Stimulated activated CD4-positive, alpha-beta T cell treated with anti-CD3 and anti-CD28 coated beads, Interleukin-1b, Interleukin-23, amount 100 ng/mL, for 1 hour (primary cell): ENCODE measurements at places on chromosomes 16 and 17.

GRCh38 chr16:11650641-11651591 lies 17.3 kb upstream of the SNN start:
- no peak for DNase-seq

DNA sequence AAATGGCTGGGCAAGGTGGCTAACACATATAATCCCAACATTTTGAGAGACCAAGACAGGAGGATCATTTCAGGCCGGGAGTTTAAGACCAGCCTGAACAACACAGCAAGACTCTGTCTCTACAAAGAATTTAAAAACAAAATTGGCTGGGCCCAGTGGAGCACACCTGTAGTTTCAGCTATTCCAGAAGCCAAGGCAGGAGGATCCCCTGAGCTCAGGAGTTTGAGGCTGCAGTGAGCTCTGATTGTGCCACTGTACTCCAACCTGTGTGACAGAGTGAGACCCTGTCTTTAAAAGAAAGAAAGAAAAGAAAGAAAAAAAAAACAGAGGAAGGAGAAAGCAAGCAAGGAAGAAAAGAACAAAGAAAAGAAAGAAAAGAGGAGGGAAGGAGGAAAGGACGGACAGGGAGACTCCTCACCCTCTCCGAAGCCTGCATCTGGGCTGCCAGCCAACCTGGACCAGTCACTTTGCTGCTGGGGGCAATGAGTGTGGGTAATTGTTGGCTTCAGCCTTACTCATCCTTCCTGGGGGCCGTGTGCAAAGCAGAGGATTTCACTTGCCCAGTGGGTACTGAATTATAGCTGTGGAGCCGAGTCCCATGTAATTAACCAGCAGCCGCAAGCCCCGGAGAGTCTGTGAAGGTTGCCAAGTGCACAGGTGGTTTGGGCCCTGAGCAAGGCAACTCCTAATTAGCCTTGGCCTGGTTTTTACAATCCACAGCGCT lies 6.7 kb upstream of the MT4 start:
- no peak for DNase-seq

- no peak for DNase-seq
Observed at GRCh38 chr17:41734139-41734948, at the start of gene HAP1. Gene HAP1, minus strand, starts transcription at chr17:41734643. Its CDS starts 9 bp downstream, at chr17:41734634.

DNA sequence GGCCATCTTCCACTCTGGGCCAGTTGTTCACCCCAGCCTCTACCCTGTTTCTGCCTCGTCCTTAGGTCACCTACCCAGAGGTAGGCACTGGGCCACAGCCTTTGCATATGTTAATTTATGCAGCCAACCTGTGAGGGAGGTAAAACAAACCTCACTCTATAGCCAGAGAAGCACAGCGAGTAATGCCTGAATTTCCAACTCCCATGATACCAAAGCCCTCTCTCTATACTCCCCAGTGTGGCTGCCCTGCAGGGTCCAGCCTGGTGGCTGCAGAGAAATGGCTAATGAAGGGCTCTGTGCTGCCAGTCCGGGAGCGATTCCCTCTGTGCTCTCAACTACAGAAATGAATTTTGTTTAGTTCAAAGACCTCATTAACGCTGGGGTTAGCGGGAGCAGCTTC lies 397.0 kb upstream of the CCL2 start:
- DNase-seq, result no peak

- no peak for DNase-seq
Observed at GRCh38 chr17:55814377-55814776, 63.5 kb downstream of the PCTP start.

- no peak for DNase-seq
Observed at GRCh38 chr16:5604770-5605169, 507.2 kb upstream of the EEF2KMT start.

GRCh38 chr16:77308163-77308561 lies 109.0 kb downstream of the SYCE1L start:
- no peak for DNase-seq

DNA sequence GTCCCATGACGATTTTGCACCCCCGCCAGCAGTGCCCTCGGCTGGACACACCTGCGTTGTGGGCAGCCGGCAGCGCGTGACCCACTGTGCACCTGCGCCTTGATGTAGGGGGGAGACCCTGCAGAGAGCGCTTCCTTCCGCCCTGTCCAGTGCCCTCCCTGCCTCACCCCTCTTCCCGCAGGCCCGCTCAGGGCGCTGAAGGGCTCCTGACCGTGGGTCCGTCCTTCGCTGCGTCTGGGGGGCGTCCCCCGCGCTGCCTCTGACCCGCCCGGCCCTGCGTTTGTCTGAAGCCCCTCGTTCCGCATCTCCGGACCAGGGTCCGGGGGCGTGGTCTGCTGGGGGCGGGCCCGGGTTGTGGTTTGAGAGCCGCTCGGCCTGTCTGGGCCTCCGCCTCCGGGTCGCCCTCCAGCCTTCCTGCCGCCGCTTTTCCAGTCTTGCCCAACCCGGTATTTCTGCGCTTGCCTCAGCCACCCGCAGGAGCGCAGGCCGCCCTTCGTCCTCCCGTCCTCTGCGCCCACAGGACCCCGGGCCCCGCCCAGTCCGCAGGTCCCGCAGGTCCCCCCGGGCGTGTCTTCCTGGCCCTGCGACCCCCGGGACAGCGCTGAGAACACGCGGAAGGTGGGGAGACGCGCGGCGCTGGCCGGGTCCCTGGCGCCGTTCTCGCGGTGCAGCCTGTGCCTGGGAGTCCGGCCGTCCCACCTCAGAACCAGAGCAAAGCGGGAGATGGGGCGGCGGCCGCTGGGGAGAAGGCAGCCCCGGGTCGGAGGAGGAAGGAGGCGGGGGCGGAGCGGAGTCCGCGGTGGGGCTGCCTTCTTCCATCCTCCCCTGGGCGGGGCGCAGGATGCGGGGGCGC lies 4.0 kb upstream of the IL17C start:
- no peak for DNase-seq

- DNase-seq, result no peak
Observed at GRCh38 chr17:78952706-78953105, 27.0 kb downstream of the LGALS3BP start.

DNA sequence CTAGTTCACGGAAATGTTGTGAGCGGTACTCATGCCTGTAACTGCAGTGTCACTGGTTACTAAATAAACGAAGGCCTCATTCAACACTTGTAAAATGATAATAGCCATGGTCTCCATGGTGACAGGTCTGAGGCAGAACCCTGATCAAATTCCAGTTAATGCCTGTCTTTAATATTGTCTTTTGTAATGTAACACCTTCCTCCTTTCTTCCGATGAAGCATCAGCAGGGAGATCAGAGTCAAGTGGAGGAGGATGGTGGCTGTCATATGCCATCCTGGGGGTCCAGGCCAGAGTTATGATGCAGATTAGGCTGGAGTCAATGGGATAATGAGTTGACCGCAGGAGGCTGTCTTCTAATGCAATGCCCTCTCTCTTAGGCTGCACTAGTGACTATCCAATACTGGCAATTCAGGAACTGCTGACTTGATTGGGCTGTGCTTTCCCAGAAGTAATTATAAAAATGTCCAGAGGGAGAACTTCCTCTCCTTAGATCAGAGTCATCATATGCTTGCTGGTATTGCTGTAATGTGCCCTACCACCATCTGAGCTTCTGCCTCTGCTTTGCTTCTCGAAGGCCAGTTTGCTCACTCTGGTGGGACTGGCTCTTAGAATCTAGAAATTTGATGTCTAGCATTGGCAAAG lies 419.1 kb downstream of the CA10 start:
- no peak for DNase-seq

GRCh38 chr16:10839279-10839666 lies 20.7 kb upstream of the TVP23A start:
- DNase-seq, result no peak

DNA sequence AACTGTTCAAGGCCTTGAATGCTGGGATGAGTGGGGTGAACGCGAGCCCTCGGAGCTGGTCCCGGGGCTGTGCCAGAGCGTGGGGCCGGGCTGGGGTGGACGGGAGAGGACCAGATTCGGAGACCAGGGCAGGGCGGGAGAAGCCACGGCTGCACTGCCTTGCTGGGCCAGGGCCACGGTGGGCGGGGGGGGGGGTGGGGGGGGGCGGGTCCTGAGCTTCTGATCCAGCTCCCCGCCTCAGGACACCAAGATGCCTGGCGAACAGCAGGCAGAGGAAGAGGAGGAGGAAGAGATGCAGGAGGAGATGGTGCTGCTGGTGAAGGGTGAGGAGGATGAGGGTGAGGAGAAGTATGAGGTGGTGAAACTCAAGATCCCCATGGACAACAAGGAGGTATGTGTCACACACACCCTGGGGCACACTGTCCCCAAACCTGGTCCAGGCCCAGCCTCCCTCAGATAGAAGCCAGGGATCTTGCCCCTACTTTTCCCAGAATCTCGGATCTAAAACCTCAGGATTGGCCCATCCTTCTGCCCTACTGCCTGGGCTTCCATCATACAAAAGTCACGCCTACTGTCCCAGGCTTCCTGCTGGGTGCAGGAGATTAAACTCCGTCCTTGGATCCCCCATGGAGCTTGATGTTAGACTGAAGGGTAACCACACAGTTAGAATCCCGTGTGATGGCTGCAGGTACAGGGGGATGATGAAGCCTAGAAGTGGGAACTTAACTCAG lies 563 bp downstream of the ZNF771 start:
- no peak for DNase-seq

DNA sequence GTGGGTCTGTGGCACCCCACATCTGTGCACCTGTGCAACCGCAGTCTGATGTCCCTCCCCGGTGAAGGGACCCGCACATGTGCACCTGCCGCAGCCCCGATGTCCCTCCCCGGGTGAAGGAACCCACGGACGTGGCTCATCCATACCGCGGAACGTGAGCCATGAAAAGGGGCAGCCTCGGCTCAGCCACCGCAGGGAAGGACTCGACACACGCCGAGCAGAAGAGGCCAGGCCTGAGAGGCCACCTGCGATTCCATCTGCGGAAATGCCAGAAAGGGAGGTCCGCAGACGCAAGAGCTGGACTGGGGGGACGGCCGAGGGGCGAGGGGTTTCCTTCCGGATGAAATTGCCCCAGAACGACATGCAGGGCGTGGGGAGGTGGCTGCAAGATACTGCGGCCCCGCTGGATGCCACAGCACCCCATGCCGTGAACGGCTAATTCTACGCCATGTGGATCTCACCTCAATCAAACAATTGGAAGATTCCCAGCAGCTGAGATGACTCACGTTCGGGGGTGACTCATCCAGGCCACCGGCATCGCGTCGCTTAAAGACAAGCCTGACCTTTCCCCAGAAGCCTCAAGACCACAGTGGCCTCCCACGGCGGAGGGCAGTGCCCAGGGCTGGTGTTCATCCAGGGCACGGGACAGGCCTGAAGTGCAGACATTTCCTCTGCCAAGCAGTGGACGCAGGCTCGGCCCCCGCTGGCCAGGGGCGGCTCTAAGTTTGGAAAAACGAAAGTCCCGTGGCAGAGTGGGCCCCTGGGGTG lies 21.0 kb downstream of the SOX8 start:
- peak; percentile 59 for DNase-seq

DNA sequence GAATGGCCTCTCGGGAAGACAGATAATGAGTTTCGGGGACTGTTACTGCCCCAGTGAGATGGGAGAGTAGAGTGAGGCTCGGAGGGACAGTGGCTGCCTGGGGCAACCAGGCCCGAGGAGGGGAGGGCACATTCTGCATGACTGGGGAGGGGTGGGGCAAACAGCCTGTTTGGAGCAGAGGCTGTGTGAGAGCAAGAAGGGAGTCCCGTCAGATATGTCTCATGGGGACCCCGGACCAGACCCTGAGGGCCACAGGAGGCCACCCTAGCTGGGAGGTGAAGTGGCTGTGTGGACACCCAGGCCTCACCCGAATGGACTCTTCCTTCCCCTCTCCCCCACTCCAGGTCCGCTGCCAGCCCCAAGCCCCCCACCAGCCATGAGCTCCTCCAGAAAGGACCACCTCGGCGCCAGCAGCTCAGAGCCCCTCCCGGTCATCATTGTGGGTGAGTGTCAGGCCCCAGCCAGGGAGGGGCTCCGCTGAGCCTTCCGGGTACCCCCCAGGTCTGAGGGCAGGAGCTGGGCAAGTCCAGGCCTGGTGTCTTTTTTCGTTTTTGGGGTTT lies 4.3 kb downstream of the OSGIN1 start:
- no peak for DNase-seq

- peak; percentile 52 for DNase-seq
Observed at GRCh38 chr17:48816774-48817590, at the start of gene TTLL6. Gene TTLL6, minus strand, starts transcription at chr17:48817229. Its CDS starts 157 bp downstream, at chr17:48817072.

GRCh38 chr16:2061023-2061422 lies 13.2 kb downstream of the TSC2 start:
- DNase-seq, result no peak
